ENCODE measurements at places on chromosomes 2 and 18.

DNA sequence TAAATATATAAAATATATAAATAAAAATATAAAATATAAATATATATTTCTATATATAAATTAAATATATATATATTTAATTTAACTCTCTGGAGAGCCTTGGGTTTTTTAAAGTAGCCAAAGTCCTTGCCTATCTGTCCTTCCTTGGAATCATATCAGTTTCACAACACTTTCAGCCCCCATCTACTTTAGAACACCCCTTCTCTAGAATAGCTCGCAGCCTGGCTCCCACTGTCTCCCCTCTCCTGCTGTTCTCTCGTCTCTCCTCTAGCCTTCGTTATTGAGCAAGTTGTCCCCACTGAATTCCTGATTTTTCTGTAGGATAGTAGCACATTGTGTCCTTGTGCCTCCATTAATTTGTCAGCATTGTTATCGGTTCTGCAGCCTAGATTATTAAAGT, 677.0 kb downstream of the RNF144A start:
- DNase-seq: no peak

- DNase-seq: peak; percentile 15
Measured at GRCh38 chr2:132692816-132693215, 22.8 kb upstream of the LYPD1 start.

DNA sequence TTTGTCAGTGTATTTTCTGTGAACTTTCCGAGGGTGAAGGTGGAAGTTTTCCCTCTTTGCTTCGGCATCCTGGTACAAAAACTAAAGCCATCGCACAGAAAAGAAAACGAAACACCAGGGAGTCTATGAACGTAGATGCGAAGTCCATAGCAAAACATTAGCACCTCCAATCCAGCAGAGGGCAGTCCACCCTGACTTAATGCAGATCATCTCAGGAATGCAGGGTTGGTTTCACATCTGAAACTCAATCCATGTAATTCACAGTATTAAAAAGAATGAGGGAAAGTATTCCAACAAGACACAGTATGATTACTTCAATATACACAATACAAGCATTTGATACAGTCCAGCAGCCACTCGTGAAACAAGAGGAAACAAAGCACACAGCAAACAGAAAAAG, 70.8 kb downstream of the RTP5 start:
- DNase-seq: peak; percentile 36

DNA sequence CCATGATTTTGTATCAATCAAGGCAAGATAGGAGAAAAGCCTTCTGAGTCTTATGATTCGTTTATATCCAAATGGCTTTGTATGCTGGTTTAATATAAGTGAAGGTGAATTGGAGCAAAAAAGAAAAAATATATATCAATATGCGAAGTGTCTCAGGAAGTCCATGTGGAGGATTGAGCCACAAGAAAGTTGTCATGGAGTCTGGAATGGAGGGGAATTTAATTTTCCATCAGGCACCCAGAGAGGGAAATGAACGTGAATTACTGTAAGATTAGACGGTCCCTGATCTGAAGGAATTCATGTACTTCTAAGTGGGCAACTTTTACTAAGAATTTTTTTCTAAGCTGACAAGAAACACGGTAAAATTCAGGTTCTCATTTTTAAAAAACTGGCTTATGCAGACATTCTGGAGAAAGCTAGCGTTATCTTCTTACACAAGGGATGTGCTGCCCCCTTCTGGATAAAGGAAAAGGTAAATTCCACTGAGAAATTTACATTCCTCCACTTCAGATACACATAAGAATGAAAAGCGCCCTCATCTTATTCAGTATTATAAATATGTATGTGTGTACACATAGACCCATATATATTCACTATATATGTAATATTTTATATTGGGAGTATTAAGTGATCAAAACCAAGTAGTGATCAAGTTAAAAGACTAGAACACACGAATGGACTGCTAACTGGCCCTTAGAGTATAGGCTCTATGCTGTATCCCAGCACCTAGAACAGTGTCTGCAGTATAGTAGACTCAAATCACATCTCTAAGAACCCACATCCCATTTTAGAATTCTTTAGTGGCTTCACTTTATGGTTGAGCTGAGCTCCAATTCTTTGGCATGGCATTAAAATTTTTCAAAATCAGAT, 289.0 kb upstream of the TFPI start:
- DNase-seq: peak; percentile 83

- no peak for DNase-seq
Measured at GRCh38 chr2:177782613-177783012, 290.0 kb downstream of the PDE11A start.

- no peak for DNase-seq
Measured at GRCh38 chr2:96107708-96108065, 8.7 kb downstream of the ADRA2B start.

- peak; percentile 57 for DNase-seq
Measured at GRCh38 chr18:8443505-8443904, 165.7 kb upstream of the RAB12 start.

DNA sequence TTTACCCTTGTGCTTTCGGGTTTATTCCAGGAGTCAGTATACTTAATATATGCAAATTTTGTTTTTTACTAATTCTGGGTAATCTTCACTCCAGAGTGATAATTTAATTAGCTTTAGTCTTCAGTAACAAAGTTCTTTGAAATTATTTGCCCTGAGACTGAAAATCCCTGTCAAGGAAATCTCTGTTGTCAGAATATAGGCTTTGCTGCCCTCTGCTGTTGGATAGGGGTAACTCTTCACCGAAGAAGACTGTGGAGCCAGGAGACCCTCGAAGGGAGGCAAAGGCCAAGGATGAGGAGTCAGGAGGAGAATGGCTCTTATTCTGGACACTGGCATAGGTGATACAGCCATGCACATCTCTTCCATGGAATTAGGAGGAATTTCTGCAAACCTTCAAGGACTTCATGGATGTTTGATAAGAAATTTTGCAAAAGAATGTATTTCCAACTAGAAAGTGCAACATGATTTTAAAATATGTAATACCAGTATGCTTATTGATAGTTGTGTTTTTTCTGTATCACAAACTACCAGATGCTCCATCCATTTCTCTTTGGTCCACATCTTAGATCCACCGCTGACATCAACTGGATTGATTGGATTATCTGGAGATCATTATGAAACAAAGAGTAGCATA, 182.3 kb downstream of the RDH14 start:
- peak; percentile 62 for DNase-seq

DNA sequence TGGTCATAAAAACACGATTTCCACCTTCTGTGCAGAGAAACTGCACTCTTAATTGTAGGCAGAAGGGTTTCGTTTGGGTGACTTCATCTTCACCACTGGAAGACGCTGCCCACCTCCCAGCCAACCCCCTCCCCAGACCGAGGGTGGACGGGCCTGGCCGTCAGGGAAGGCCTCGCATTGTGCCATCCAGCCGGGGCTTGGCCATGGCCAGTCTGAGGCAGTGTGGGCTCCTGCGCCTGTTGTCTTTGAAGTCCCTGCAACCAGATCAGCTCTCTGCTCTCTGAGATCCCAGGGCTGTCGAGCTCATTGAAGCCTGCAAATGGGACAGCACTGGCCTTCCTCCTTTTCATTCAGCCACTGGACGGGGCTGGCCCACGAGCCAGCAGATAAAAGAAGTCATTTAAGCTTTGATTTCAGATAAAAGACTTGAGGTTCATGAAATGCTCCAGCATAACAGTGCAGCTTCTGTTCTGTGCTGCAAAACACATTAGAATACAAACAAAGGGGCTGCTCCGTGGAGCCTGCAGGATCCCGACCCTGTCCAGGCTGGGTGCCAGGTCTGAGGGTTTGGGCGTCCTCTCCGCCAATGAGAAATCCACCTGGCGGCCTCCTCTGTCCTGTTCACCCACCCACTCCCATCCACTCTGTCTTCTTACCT, 253.5 kb downstream of the LDLRAD4 start:
- DNase-seq: no peak

DNA sequence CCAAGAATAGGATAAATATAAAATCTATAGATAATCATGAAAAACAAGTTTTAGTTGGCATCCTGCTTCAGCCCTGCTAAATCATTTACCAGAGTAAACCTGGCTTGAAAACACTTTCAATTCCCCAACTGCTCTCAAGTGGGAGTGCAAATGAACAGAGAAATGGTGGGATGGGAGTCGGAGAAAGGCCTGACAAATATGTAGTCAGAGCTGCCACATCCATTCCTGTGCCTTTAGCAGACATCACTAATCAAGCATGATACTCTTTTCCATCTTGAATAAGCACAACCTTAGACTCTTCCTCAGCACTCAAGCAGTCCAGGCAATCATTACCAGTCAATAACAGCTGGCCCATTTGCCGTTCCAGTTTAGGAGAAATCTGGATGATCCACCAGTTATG, 101.3 kb downstream of the ANKRD44 start:
- no peak for DNase-seq

GRCh38 chr2:61763605-61764034, 90.2 kb downstream of the FAM161A start:
- peak; percentile 91 for DNase-seq

DNA sequence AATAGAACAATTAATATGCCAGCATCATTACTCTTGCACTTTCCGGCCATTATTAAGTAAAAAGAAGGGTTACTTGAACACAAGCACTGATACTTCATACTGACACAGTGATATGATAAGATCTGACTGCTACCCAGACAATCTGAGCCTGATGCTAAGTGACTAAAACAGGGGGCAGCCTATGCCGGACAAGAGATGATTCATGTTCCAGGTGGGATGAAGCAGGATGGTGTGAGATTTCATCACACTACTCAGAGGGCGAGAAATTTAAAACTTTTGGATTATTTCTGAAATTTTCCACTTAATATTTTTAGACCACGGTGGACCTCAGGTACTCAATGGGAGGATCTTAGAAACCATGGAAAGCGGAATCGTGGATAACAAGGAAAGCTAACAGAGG, 61.7 kb downstream of the LIPG start:
- peak; percentile 3 for DNase-seq

DNA sequence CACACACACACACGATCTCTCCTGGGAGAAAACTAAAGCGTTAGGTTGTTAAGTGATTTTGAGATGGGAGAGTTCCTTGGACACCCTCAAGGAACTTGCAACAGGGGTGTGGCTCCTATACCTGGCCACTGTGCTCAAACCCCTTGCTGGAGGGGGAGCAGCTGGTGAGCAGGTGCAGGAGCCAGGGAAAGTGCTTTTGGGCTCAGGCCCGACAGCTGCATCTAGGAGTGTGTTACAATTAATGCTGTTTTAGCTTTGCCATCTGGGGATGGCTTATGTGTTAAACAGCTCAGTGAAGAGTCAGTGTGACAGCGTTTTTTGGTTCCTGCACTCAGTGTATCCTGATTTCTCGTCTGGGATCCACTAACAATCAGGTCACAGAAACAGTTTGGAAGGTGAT, 510.8 kb downstream of the TRIB2 start:
- no peak for DNase-seq

DNA sequence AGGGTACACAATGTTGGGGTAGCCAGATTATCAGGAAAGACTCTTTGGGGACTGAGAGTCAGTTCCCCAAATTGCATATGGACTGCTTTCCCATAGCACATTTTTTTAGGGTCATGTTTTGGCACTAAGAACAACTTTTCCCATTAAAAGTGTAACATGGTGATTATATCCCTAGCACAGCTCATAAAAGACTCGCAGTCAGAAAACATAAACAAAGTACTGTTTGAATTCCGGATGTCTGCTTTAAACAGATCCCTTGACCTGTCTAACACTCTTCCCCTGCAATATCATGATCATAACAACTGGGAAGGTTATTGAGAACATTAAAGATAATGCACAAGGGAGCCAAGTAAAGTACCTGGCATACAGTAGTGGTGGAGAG, 262.2 kb downstream of the ASXL3 start:
- DNase-seq: no peak

GRCh38 chr2:80238692-80239469, 65.7 kb downstream of the LRRTM1 start:
- peak; percentile 42 for DNase-seq

DNA sequence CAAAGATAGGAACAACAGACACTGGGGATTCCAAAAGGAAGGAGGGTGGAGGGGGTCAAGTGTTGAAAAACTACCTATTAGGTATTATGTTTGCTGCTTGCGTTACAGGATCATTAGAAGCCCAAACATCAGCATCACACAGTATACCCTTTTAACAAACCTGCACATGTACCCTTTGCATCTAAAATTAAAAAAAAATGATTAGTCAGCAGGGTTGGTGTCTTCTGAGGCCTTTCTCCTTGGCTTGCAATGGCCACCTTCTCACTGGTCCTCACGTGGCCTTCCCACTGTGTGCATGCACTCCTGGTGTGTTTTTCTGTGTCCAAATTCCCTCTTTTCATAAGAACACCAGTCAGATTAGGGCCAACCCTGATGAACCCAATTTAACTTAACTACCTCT, 5.6 kb upstream of the IMPA2 start:
- no peak for DNase-seq

GRCh38 chr2:203105996-203106395, 91.3 kb downstream of the NBEAL1 start:
- DNase-seq: no peak

GRCh38 chr2:63589148-63589958, 590 bp downstream of the MDH1 start:
- peak; percentile 61 for DNase-seq

DNA sequence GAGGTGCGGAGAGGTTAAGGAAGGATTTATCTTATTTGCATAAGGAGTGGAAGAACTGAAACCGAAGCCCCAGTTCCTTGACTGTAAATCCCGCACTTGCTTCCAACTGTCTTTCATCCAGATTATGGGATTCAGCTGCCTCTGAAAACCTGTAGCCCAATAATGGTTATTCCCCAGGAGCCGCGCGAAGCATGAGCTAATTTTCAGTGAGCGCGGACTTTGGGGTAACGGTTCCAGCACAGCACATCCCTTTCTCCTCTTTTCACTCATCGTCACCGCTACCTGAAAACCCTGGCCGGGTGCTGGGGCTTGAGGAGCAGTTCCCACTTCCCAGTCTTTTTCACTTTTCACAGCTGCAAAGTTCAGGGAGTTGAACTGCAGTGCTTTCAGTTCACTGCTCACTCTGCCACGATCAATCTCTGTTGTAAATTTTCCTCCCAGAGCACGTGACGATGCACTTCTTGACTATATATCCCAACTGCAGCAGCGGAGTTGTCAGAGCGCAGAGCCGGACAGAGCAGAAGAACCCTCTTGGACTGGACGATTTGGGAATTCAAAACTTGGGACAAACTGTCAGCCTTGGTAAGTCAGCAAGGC, at the start of gene KCNE4:
KCNE4 (plus strand) TSS at position 498 of the 597 bp plus-strand sequence. CDS start 641 bp downstream, outside the sequence.
- DNase-seq: peak; percentile 64

- no peak for DNase-seq
Measured at GRCh38 chr2:238220274-238220891, 16.9 kb upstream of the ILKAP start.

- peak; percentile 42 for DNase-seq
Measured at GRCh38 chr2:188320861-188321260, 29.2 kb downstream of the GULP1 start.

- no peak for DNase-seq
Measured at GRCh38 chr2:172311921-172312345, 115.5 kb upstream of the ITGA6 start.

DNA sequence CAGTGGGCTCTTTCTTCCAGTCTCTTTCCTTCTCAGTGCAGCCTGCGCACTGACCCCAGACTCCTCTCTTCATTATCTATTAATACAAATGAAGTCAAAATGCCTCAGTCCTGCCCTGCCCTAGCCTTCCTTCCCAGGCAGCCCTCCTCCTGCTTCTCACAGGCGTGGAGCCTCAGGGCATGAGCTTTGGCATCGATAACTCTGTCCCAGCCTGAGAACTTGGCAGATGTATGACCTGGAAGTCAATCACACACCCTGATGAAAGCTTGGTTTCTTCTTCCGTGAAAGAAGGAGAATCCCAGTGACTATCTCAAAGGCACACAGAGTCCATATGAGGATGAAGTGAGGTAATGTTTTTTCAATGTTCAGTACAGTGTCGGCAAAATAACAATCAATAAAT, 600.7 kb upstream of the ID2 start:
- no peak for DNase-seq

- DNase-seq: peak; percentile 8
Measured at GRCh38 chr2:68000170-68000825, 62.5 kb downstream of the C1D start.

GRCh38 chr18:59661891-59662701, 35.1 kb downstream of the CCBE1 start:
- DNase-seq: peak; percentile 78

All from ELR (cell line).